Neural crest cell (in vitro differentiated cells): ENCODE measurements at places on chromosomes 12 and 14. TPM values are rescaled to one million over a fixed set of nuclear protein-coding genes. Genes with fewer than 3 reads are reported as not detected.
A peak's percentile ranks its signal among the peaks of the same experiment; 100 is the strongest.

TPH2 gene
- total RNA-seq: 0.09 and 0.23 TPM in 2 replicates

DNA sequence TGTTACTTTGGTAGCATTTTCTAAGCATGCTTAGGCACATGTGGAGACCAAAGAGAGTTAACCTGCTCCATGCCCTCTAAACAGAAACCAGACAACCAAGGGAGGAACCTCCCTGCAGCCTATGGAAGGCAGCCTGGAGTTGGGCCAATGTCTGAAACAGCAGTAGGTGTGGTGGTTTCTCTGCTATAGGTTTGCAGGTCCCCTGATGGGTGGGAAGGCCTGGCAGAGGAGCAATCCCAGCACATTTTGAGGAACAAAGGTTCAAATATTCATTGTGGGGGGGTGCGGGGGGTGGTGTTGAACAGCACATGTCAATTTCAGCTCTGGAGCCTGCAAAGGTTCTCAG is 65.4 kb downstream of the DACT1 start:
- DNase-seq: no peak

GRCh38 chr14:71711125-71711524 is 221.1 kb upstream of the RGS6 start:
- no peak for DNase-seq

DNA sequence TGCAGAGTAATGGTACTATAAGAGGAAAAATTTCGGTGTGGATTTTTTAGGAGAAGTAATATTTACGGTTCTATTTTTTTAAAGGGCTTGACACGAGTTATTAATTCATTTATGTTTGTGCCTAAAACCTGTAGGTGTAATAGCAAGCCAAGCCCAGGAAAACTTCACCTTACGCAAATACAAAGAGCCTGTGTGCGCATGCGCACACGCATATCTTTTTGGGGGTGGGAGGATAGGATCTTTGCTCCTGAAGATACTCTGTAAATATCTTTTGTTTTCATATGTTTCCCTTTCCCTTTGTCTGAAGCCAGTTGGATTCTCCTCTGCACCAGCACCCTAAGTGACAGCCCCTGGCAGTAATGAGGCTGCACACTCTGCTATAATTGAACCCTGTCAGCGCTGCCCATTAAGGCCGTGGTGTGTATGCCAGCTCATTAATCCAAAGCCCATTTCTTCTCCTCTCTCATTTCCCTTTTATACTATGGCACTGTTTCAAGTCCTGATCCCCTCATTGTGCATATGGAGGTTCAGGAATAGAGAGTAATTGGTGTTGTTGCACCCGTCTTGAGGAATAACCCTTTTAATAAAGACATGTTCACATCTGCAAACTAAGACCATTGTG is 327.2 kb upstream of the E2F7 start:
- DNase-seq: no peak

DNA sequence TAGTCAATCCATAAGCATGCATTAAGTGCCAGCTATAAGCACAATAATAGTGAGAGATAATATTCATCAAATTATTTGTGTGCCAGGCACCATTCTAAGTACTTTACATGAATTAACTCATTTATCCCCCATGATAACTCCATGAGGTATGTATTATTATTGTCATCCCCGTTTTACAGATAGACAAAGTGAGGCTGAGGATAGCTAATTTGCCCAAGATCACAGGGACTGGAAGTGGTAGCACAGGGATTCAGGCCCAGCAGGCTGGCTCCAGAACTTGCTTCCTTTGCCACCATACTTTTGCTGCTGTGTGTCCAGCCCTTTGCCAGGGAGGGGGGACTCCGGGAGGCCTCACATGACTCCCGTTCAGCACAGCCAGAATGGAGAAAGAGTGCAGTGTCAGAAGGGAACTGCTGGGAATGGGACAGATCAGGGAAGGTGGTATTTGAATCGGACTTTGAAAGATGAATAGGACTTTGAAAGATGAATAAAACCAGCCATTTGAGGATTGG is 128.0 kb upstream of the PWP1 start:
- DNase-seq: no peak

DNA sequence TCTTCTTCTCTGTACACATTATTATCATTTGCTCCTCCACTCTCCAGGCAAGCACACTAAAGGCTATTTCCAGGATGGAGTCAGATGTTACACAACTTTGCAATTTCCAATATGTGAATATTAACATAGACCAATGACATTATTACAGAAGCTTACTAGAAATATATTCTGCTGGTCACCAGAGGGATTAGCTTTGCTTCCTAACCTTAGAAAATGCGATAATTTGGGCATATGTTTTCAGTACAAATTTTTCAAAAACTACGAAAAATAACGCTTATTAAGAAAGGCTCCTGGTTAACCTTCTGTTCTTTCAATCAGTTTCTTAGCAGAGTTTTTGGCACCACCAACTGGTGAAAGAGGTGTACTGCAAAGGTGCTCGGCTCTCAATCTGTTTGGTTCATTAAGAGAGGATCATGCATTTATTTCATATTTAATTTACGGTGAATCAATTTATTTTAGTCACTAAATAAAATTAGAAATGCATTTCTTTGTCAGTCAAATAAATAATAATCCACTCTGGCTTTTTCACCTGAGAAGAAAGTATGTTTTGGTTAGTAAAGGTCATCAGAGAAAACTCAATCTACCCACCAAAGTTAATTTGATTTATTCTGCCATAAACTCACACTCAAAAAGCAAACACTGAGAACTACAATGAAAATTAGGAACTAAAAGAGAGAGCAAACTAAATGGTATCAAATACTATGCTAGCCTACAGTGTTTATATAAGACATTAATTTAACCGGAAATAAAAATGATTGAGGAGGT is 39.2 kb downstream of the EFCAB11 start:
- peak; percentile 58 for DNase-seq
